ENCODE measurements at places on chromosomes 2 and 18. TPM values are rescaled to one million over a fixed set of nuclear protein-coding genes. Genes with fewer than 3 reads are reported as not detected.

LCT gene
- under 0.01 TPM for total RNA-seq

SMYD1 gene
- total RNA-seq = under 0.01 TPM

IMPACT gene
- 25.8 TPM for total RNA-seq

RAPGEF4 gene
- 1.3 TPM for total RNA-seq

LOXL3 gene
- total RNA-seq = 9.9 TPM

SRBD1 gene
- 19.6 TPM for total RNA-seq

TEX44 gene
- not detected for total RNA-seq

FBXO41 gene
- total RNA-seq = 1.6 TPM

PREPL gene
- 68.2 TPM for total RNA-seq

RAB6C gene
- total RNA-seq = under 0.01 TPM

MREG gene
- total RNA-seq = 1.3 TPM

DNAJC5G gene
- total RNA-seq = not detected

GRCh38 chr2:60488291-60488690 lies 65.2 kb downstream of the BCL11A start:
- no peak for DNase-seq

DNA sequence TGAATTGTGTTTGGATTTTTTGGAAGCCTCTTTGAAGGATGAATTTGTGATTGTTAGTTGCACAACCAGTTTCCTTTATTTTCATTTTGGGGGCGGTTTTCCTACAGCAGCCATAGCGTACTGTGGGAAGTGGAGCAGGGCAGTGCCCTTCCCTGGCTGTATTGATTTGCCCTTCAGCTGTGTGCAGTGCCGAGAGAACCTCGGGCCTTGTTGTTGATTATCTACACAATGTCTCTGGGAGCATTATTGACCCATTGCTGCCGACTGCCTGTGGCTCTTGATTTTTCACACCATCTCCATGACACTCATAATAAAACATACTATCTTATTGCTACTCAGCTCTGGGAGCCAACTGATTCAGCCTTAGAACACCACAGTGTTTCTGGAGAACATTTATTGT lies 162.2 kb upstream of the BOD1L2 start:
- no peak for DNase-seq

DNA sequence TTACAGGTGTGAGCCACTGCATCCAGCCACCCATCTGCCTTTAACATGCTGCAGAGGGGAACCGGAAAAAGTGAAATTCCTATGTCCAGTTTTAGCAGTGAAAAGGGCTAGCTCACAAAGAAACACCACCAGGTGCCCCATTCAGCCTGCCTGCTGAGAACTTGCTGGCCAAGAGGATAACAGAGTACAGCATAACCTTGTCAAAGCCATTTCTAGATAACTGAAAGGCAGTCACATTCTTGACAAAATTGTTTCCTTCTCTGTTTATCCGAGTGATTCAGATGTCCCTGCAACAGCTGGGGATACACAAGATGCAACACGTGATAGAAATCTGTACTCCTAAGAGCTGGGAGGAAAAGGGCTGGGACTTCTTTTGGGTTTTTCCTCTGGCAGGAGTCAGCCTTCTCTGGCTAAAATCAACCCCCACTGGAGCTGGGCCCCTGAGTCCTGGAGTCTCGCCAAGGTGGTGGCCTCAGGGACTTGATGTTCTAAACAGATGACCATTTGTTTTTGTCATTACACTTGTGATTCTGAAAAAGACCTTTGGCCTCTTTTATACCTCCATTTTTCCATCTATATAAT lies 505.4 kb downstream of the BCL11A start:
- DNase-seq = no peak

DNA sequence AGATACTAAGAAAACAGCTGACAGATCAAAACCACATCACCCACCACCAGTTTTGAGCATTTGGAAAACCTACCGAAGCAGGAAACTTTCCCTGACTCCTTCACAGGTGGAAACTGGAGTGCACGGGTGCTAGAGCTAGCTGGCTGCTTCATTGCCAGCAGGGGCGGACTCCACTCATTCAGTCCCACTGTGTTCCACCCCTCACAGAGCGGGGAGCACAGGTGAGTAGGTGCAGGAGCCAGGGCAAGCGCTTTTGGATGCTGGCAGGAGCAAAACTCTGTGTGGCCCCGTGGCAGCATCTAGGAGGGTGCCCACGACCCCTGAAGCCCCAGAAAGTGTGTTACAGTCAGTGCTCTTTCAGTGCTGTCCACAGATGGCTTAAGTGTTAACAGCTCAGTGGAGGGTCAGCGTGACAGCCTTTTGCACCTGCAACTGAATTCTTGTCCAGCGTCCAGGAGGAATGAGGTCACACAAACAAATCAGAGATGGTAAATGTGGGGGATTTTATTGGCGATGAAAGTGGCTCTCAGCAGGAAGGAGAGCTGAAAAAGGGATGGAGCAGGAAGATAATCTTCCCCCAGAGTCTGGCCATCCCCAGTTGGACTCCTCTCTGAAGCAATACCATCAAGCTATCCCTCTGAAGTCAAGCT lies 71.1 kb downstream of the TMEM163 start:
- no peak for DNase-seq

DNA sequence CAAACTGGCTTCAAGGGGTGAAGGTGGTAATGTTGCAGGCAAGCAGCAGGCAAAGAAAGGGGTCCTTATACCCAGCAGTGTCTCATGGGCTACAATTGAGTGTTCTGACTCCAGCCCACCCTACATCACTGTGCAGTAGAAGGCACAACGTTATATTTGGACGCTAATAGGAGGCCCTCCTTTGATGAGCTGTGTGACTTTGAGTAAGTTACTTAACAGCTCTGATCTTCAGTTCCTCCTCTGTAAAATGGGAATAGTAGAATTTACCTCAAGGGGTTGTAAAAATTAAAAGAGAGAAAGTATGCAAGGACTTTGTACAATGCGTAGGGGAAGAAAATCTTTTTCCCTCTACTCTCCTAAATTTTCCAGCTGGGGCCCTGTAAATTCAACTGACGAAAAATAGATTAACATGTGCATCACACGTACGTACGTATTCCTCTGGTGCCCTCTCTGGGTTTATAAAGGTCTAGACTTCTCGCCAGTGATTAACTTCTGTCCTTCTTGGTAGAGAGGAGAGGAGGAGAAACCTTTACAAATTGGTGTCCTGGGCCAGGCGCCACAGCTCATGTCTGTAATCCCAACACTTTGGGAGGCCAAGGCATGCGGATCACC lies 57.6 kb upstream of the REL start:
- no peak for DNase-seq

DNA sequence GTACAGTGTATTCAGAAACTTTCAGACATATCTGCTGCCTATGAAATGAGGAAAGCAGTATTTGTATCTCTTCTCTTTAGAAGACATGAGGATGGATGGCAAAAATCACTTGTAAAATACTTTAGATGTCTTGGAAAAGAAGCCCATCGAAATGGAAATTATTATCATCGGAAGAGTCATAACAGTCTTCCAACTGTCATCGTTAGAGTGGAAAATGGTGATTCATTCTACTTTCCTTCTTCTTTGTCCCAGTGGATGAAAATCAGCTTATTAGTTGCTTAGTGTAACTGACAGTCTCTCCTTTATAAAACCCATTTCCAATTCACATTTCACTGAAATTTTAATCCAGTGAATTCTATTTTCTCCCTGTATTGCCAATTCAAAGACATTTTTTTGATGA lies 1323.7 kb upstream of the PIK3C3 start:
- DNase-seq = no peak

- peak; percentile 65 for DNase-seq
Measured at GRCh38 chr2:227890495-227891079, 19.2 kb downstream of the DAW1 start.

- no peak for DNase-seq
Measured at GRCh38 chr2:226189061-226189460, 610.6 kb downstream of the IRS1 start.

DNA sequence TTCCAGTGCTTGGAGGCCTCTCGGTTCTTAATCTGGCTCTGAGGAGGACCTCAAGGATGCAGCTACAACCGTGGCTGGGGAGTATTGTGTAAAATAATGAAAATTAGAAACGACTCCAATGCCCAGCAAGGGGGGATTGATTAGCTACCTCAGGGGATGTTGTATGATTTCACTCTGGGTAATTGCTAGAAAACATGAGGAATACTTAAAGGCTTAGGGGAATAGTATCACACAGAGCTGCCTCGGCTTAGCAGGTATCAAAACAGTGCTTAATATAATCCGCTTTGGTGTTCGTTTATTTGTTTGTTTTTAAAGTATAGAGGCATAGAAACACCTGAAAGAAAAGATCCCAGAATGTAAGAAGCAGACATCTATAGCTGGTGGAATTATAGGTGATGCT lies 102.5 kb downstream of the INHBB start:
- no peak for DNase-seq

DNA sequence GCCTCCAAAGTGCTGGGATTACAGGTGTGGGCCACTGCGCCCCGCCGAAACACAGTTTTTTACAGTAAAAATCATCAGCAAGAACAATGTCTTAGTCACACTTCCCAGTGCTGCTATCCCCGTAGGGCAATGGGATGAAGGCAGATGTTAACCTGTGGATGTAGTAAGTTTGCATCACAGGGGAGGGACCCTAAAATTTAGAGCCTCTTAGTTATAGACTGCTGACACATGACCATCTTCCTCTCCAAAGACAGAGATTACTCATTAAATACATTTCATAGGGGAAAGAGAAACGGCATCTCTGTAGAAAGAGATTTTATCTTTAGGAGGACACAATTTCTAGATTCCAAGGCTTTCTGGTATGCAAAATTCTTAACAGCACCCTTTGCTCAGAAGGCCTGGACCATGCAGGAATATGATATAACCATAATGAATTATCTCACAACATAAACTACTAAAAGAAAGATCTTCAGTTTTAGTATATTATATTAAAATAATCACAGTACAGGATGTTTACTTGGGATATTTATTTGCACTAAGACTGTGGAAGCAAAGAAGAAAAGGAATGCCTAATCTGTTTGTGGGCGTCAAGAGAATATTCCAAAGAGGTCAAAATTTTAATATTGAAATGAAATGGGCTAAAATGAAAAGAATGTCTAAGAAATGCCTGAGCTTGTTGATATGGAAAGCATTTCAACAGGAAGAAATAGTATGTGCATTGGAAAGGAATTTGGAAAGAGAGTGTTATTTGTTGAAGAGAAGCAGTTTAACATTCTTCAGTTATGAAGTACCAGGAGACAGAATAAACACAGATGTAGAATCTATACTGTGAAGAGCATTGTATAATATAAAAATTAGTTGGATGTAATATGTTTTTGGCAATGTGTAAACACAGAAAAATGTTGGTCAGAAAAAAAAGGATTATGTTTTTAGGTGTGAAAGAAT lies 1228.3 kb upstream of the CHAC2 start:
- DNase-seq = no peak

GRCh38 chr18:49734836-49735235 lies 78.5 kb downstream of the ACAA2 start:
- DNase-seq = no peak

GRCh38 chr18:26477828-26478466 lies 70.4 kb downstream of the KCTD1 start:
- no peak for DNase-seq

- DNase-seq = peak; percentile 54
Measured at GRCh38 chr2:160493227-160494028, at the start of gene RBMS1. Gene RBMS1, minus strand, starts transcription at chr2:160493807. Its CDS starts 444 bp downstream, at chr2:160493363.

- no peak for DNase-seq
Measured at GRCh38 chr2:155730804-155731203, 601.7 kb downstream of the NR4A2 start.

DNA sequence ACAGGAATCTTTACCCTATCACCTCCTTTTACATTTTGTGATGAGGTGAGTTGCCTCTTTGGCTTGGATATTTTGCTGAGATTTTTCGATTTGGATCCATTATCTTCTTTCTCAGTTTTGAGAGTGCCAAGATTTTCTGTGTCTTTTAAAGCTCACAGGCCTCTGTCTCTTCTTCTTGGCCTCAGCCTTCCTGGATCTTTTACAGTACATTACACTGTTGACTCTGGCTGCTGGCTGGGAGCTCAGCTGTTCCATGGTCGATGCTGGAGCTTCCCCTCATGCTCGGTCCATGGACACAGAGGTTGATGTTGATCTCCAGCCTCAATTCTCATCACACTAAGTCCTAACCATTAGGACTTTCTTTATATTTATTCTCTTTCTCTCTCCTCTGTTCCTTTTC lies 332.8 kb upstream of the UBE2E3 start:
- no peak for DNase-seq

GRCh38 chr2:9124231-9124741 lies 82.3 kb upstream of the ASAP2 start:
- DNase-seq = no peak
